Nucleus accumbens (tissue), 56 donors: ENCODE measurements at places on chromosomes 3 and 15.

DNA sequence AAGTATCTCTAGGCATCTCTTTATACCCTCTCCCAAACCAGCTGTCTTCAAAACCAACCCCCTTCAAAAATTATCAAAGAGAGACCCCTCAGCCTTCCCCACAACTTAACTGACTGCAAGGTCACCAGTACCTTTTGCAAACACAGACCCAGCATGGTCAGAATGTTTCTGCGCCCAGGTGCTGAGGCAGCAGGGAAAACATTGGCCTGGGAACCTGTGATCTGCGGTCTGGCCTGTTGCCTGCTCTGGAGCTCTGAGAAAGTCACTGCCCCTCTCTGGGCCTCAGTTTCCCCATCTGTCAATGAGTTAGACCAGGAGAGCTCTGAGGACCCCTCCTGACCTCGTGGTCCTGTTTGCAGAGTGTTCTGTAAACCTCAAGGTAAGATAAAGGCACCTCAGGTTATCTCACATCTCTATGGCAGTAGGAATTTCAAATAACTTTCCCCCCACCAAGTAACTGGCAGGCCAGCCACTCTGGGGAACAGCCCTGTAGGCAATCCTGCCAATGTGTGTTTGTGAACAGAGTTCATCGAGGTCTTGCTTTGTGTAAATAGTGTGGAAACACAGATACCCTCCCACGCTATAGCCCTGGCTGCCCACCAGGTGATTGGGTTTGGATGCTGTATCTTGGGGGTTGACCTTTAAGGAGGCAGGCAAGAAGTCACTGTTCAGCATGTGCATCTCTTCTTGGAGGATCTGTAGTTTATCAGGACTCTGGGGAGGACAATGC is 50.0 kb upstream of the SMAD6 start:
- no peak for DNase-seq

- DNase-seq: no peak
Measured at GRCh38 chr3:14389716-14390115, 12.7 kb upstream of the SLC6A6 start.

DNA sequence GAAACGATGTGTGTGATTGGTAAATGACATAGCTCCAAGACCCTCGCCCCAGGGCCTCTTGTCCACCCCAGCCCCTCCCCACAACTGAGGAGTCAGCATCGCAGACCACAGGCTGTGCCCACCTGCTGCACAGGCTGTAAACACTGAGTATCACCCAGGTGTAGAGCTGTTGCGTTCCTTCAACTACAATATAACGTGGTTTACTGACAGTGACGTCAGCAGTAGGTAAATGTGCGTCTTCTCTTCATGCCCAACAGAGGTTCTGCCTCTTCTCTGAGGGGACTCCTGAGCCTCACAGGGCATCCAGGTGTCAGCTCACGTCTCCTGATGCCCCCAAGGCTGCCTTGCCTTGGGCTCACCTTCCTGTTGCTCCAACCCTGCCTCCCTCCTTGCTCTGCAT is 395.1 kb downstream of the CACNA2D3 start:
- no peak for DNase-seq

GRCh38 chr15:48427960-48428547 is 96.8 kb downstream of the DUT start:
- DNase-seq: no peak

GRCh38 chr3:14652-15051 is 181.9 kb upstream of the CHL1 start:
- no peak for DNase-seq

DNA sequence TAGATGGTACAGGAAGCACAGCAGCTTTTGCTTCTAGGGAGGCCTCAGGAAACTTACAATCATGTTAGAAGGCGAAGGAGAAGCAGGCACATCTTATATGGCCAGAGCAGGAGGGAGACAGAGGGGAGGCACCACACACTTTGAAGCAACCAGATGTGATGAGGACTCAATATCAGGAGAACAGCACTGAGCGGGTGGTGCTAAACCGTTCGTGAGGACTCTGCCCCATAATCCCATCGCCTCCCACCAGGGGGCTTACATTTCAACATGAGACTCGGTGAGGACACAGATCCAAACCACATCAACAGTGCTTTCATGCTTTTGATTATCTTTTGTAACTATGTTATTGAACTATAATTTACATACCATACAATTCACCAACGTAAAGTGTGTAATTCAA is 7.6 kb upstream of the TMEM44 start:
- no peak for DNase-seq

GRCh38 chr3:62421207-62421606 is 47.9 kb upstream of the FEZF2 start:
- no peak for DNase-seq

DNA sequence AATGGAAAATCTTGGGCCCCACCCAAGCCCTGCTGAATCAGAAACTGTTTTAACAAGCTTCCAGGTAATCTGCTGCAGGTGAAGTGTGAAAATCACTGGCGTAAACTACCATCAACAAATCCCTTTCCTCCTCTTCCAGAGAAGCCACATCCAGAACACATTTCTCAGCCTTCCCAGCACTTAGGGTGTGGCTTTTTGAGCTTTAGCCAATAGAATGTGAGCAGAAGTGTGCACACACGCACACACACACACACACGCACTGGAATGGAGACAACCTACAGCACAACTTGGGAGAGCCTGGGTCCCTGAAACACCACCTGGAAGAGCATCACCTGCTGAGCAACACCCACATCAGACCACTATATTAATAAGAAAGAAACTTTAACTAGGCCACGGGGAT is 98.6 kb downstream of the OSBPL10 start:
- no peak for DNase-seq

DNA sequence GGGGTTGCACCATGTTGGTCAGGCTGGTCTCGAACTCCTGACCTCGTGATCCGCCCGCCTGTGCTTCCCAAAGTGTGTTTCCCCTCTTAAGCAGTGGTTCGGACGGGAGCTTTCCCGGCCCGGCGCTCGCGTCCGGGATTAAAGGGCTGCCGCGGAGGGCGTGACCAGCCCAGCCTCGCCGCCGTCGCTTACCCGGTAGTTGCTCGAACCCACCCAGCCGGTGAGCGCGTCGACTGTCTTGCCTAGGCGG is 513 bp downstream of the CLASP2 start:
- no peak for DNase-seq

- DNase-seq: no peak
Measured at GRCh38 chr15:44298878-44299277, 10.4 kb downstream of the GOLM2 start.

DNA sequence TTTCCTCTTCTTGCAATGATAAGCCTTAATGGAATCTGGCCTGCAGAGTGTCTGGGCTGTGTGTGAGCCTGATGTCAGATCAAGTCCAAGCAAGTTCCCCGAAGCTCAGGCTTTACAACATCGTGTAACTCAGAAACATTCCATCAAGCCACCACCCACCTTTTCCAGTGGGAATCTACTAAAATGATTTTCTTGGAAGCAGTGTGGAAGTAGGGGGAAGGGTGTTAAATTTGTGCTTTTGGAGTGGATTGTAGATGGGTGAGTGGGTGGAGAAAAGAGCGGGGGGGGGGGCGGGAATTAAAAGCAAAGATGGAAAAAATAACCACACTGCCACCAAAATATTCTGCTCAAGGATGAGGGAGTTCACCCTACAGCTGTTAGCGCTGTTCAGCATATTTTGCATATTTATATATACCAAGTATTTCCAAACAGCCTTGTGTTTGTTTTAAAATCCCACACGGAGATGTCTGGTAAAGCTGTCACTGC is 53.6 kb downstream of the VGLL3 start:
- no peak for DNase-seq

DNA sequence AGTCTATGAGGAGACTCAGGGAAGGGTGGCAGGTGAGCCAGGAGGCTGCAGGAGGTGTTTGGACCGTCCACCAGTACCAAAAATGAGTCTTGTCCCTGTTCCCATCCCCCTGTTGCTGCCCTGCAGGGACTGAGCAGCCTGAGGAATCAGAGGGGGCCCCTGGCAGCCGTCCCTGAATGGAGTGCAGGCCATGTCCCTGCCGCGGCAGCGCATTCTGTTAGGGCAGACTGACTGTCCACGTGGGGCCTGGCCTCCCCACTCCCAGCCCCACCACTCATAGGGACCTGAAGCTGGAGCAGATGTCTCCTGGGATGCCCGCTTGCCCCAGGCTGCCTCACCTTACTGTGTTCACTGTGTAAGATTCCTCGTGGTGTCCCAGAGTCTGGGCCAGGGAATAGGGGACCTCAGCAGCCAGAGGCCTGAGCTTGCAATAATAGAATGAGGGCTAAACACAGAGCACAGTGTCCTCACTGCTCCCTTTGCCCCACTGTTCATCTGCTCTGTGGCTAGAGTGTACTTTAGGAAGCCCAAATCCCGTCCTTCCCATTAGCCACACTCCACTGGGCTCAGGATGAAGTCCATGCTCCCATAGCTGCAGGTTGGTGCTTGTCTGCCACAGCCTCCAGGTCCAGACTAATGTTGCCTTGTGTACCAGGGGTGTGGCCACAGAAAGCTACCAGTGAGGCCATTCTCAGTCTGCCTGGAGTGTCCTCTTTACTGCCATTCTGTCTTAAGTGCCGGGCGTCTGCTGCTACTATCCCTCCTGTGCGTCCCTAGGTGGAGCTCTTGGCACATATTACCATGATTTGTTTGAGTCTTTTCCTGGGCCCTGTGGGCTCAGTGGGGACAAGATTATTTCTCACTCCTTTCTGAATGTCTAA is 63.2 kb downstream of the HCN4 start:
- DNase-seq: no peak

- DNase-seq: no peak
Measured at GRCh38 chr3:97863031-97863430, 41.2 kb downstream of the CRYBG3 start.

DNA sequence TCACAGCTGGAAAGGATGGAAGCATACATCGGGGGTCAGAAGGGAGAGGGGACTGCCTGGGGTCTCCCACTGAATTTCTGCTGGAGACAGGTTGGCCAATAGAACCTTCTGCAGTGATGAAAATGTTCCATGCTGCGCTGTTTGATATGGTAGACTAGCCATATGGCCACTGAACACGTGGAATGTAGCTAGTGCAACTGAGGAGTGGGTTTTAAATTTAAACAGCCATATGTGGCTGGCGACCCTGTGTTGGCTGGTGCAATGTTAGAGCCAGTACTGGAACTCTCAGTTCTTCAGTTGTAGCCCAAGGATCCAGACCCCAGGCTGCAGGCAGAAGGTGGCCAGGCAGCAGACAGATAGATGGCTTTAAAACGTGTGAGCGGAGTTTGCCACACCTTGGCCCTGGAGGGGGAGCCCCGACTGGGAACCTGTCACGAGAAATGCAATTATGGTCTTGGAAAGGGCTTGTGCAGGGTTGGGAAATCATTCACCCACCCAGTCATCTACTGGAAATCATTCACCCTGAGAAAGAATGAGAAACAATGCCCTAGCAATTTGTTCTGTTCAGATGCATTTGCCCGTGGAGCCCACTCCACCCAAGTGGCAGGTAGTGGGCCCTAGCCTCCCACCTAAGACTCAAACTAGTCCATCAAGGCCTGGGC is 127.6 kb downstream of the FBLN2 start:
- DNase-seq: no peak

DNA sequence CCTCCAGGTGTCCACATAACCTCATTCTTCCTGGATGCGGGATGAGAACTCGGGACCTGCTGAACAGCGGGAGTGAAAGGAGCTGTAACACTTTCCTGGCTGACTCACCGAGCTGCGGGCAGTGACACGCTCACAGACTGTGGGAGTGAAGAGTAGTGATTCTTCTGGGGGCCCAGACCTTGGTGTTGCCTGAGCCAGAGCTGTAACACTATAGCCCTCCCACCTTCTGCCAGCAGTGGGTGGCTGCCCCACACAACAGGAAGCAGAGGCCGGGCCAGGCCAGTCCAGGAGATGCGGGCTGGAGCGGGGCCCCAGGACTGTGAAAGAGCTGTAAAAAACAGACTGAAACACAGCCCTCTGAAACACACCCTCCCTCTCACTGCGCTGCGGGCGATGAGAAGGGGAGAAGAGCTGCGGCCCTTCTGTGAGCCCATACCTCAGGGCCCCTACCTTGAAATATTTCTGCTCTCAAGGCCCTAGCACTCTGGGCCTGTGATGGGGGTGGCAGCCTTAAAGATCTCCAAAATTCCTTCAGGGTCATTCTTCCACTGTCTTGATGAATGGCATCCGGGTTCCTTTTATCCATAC is 464.0 kb upstream of the CCDC54 start:
- no peak for DNase-seq

DNA sequence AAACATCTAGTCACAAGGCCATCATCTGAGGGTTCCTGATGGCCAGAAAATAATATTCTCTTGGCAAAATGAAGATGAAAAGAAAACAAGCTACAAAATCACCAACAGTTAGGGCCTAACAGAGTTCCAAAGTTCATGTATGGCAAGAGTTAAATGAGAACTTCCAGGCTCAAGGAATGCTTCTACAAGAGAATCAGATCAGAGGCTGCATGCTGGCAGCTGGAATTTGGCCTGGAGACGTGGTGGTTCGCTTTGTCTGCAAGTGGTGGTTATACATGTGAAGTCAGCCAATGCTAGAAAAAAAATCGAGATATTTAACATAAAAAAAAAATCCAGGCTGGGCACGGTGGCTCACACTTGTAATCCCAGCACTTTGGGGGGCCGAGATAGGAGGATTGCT is 5.6 kb downstream of the SIAH2 start:
- DNase-seq: no peak

GRCh38 chr3:52057812-52058495 is 1.6 kb upstream of the DUSP7 start:
- no peak for DNase-seq

- DNase-seq: peak; percentile 41
Measured at GRCh38 chr15:42921342-42921731, 759 bp upstream of the TTBK2 start.

DNA sequence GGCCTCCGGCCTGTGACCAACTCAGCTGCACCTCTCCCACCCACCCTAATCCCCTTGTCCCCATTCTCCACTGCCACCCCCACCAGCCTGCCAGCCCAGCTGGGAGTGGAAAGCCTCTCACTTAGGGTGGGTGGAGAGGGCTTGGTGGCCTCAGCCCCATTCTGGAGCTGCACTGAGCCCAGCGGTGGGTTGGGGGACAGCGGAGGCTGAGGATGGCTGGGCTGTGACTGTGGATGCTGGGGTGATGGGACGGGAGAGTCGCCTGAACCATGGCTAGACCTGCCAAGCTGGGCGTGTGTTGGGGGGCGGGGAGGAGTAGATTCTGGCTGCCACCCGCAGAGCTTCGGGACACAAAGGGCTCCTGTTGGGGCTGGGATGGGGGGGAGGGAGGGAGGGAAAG is 1.8 kb downstream of the CLCN2 start:
- peak; percentile 29 for DNase-seq

GRCh38 chr3:109874896-109875708 is 537.8 kb upstream of the DPPA4 start:
- DNase-seq: no peak
